Kidney (tissue), 22 donors: ENCODE measurements at places on chromosomes 12 and 14. TPM values are rescaled to one million over a fixed set of nuclear protein-coding genes. Genes with fewer than 3 reads are reported as not detected.
A peak's percentile ranks its signal among the peaks of the same experiment; 100 is the strongest.

GRCh38 chr14:73753124-73753886 is 39.1 kb upstream of the PNMA1 start:
- H3K36me3 ChIP-seq, result no peaks in the 10 kb centered on the region
- peaks cover 13% of the 10 kb centered on the region for H3K4me1 ChIP-seq
- H3K4me3 ChIP-seq, result peak overlapping the region; percentile 2
- H3K27ac ChIP-seq, result peak overlapping the region; percentile 63
- DNase-seq, result peak; percentile 85

DNA sequence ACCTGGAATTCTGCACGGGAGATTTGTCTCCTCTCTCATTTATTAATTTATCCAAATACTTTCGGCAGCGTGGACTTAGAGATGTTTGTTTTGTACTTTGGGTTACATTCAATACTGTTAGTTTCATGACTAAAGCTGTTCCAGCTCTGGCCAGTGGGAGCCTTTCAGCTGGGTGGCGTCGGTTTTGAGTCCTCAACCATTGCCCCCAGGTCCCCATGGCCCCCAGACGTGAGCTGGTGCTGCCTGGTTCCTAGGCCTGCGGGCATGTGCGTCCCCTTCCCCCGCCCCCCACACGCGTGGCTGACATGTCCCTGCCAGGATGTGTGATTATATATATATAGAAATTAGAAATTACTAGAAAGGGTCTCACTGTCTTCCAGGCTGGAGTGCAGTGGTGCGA is 48.2 kb downstream of the KIF26A start:
- no peaks in the 10 kb centered on the region for H3K36me3 ChIP-seq
- no peak overlapping the region for H3K4me3 ChIP-seq
- H3K27ac ChIP-seq, result no peak overlapping the region
- no peak for DNase-seq
- H3K4me1 ChIP-seq, result no peaks in the 10 kb centered on the region
- H3K27me3 ChIP-seq, result no peaks in the 10 kb centered on the region

DNA sequence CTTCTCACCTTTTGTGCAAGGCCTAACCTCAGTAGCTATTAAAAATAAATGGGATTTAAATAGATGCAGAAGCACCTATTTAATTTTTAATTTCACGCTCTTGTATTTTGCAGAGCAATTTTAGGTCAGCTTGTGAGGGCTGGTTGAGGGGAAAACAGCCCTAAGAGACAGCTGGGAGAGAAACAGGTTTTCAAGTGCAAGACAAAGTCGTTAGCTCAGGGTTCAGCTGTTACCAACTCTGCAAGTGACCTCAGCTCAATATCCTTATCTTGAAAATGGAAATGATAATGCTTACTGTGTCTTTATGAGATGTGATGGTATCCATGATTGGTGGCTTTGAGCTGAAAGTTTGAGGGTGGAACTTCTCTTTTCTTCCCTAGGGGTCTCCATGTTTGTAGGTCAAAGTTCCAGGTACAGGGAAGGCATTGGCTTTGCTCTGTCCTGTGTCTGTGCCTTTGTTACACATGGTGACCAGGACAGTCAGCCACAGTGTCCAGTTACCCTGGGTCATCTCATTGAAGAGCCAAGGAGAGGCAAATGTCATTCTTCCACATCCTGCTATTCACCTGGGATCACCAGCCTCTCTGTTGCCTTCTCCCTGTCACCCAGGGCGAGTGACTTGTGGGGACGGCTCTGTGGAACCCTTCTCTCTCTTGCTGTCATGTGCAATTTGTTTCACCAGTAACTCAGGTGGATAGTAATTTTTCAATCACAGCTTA is 100.3 kb downstream of the SAMD4A start:
- no peak for DNase-seq
- H3K27me3 ChIP-seq, result no peaks in the 10 kb centered on the region
- H3K27ac ChIP-seq, result no peak overlapping the region
- H3K4me1 ChIP-seq, result no peaks in the 10 kb centered on the region
- no peak overlapping the region for H3K4me3 ChIP-seq

Gene KRT6C
- not detected for total RNA-seq

DNA sequence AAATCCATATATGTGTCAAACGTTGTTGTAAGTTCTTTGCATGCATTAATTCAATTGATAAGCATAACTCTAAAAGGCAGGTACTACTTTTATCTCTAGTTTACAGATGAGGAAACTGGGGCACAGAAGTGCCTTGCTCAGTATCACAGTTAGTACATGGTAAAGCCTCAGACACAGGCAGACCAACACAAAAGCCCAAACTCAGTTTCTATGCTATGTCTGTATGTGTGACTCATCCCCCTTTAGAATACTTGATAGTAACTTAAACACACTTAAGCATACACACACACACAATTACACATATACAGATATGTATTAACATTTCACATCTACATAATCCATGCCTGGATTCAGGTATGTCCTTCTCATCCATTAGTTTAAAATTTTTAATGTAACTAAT is 88.0 kb downstream of the EPS8 start:
- peak overlapping the region; percentile 3 for H3K27ac ChIP-seq
- DNase-seq, result no peak
- peaks cover 5% of the 10 kb centered on the region for H3K4me1 ChIP-seq
- H3K36me3 ChIP-seq, result no peaks in the 10 kb centered on the region
- H3K4me3 ChIP-seq, result no peak overlapping the region

GRCh38 chr14:61238611-61239245 is 42.4 kb downstream of the TMEM30B start:
- DNase-seq, result no peak
- H3K4me3 ChIP-seq, result no peak overlapping the region
- no peaks in the 10 kb centered on the region for H3K36me3 ChIP-seq

DNA sequence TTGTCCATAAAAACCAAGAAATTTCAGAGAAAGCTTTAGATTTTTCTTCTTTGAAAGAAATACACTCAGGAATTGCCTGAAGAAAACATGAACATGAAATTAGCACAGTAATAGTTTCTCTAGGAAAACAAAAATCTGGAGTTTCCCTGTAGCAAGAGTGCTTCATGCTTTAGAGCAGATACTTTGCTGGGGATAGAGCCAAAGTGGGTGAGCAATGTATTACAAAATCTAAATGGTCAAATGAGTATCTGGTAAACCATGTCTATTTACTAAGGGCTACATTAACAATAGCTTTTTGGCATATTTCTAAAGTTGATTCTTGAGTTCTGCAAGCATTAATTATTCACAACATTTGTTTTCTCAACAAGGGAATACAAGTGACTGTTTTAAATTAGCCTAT is 26.2 kb downstream of the AVPR1A start:
- H3K4me1 ChIP-seq, result no peaks in the 10 kb centered on the region
- no peak for DNase-seq
- no peak overlapping the region for H3K27ac ChIP-seq
- no peak overlapping the region for H3K4me3 ChIP-seq
- H3K36me3 ChIP-seq, result no peaks in the 10 kb centered on the region

DNA sequence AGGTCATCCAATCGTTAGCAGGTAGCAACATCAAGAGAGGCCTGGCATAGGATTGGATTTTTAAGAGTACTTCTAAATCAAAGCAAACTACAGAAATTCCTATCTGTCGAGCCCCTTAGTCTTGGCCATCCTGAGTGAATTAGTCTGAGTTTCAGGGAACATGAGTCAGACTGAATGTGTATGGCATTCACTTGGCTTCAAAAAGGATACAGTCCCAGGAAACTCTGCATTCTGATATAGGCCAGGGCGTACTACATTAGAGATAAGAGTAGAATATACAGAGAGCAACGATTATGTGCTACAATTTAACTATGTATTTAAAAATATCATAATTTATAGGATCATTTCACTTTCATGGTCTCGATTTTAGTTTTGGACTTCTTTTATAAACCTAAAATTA is 242.2 kb downstream of the SOX5 start:
- no peak for DNase-seq
- no peak overlapping the region for H3K4me3 ChIP-seq
- no peak overlapping the region for H3K27ac ChIP-seq
- H3K36me3 ChIP-seq, result no peaks in the 10 kb centered on the region
- no peaks in the 10 kb centered on the region for H3K27me3 ChIP-seq

DNA sequence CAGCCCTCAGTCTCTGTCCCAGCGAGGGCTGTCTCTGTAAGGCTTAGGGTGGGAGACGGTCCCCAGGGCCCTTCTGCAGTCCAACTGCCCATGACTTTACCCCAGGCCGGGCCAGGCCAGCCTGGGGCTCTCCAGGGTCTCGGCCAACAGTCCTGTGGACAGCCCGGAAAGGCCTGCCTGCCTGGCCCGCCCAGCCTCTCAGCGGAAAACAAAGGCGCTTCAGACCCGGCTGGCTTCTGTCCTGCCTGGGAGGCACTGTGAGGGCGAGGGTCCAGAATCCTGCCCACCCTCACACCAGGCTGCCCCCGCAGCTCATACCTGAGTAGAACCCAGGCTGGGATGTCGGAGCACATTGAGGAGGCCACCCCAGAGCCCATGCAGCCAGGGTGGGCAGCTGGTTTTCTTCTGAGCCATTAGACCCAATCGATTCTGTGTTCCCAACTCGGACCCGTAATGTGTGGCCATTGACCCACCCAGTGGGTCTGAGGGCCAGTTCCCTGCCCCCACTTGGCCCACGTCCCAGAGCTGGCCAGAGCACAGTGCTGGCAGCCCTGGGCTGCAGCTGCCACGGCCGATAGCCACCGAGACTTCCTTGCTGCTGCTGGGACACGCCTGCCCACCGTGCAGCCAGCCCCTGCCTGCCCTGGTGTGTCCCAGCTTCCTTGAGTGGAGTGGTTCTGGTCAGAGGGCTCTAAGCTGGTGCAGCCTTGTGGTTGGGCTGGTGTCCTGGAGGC is 1.6 kb downstream of the CRIP2 start:
- DNase-seq, result peak; percentile 70
- peak overlapping the region; percentile 71 for H3K4me3 ChIP-seq
- no peaks in the 10 kb centered on the region for H3K27me3 ChIP-seq
- peak overlapping the region; percentile 97 for H3K27ac ChIP-seq
- no peaks in the 10 kb centered on the region for H3K4me1 ChIP-seq

- H3K4me1 ChIP-seq, result no peaks in the 10 kb centered on the region
- no peaks in the 10 kb centered on the region for H3K27me3 ChIP-seq
- H3K36me3 ChIP-seq, result no peaks in the 10 kb centered on the region
Measured at GRCh38 chr12:62948123-62948522, 13.2 kb upstream of the PPM1H start.

Gene SOAT2
- 0.19 TPM for total RNA-seq

- H3K27ac ChIP-seq, result no peak overlapping the region
- H3K27me3 ChIP-seq, result no peaks in the 10 kb centered on the region
- no peak for DNase-seq
- H3K4me3 ChIP-seq, result no peak overlapping the region
- no peaks in the 10 kb centered on the region for H3K4me1 ChIP-seq
Measured at GRCh38 chr14:99169776-99170356, 102.1 kb downstream of the BCL11B start.

DNA sequence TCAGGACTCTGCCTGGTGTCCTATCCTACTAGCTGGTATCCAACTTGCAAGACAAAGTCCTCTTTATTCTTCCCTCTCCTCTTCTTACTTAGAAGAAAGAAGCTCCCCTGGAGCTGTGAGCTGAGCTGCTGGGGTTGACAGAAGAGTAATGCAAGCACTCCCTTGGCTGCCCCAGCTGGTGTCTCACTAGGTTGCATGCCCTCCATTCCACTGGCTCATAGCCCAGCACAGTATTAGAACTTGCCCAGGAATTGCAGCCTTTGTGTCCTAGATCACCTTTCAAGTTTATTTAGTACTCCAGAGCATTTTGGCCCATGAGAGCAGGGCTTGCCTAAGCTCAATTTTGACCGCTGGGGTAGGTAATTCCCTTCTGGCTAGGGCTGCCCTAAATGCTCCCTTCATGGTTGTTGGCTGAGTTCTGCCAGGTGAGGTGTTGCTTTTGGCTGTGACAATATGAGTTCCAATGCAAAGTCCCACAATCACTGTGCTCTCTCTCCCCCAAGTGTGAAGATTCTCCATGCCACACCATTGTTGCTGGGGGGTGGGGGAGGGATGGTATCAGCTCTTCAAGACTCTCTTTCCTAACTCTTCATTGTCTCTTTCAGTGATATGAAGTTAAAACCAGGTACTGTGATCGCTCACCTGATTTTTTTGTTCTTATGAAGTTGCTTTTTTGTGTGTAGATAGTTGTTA is 317.4 kb upstream of the DDHD1 start:
- no peaks in the 10 kb centered on the region for H3K36me3 ChIP-seq
- DNase-seq, result no peak
- H3K4me3 ChIP-seq, result no peak overlapping the region
- H3K27me3 ChIP-seq, result no peaks in the 10 kb centered on the region
- H3K4me1 ChIP-seq, result no peaks in the 10 kb centered on the region

Gene VDR
- 14.8 TPM for total RNA-seq

GRCh38 chr12:24071842-24072241 is 122.4 kb upstream of the SOX5 start:
- H3K36me3 ChIP-seq, result no peaks in the 10 kb centered on the region
- DNase-seq, result no peak
- H3K4me1 ChIP-seq, result no peaks in the 10 kb centered on the region
- H3K27ac ChIP-seq, result no peak overlapping the region

Gene CCDC175
- total RNA-seq, result not detected

GRCh38 chr12:12097891-12098690 is 27.4 kb downstream of the BCL2L14 start:
- H3K27ac ChIP-seq, result no peak overlapping the region
- no peaks in the 10 kb centered on the region for H3K4me1 ChIP-seq
- no peak overlapping the region for H3K4me3 ChIP-seq
- H3K27me3 ChIP-seq, result no peaks in the 10 kb centered on the region

DNA sequence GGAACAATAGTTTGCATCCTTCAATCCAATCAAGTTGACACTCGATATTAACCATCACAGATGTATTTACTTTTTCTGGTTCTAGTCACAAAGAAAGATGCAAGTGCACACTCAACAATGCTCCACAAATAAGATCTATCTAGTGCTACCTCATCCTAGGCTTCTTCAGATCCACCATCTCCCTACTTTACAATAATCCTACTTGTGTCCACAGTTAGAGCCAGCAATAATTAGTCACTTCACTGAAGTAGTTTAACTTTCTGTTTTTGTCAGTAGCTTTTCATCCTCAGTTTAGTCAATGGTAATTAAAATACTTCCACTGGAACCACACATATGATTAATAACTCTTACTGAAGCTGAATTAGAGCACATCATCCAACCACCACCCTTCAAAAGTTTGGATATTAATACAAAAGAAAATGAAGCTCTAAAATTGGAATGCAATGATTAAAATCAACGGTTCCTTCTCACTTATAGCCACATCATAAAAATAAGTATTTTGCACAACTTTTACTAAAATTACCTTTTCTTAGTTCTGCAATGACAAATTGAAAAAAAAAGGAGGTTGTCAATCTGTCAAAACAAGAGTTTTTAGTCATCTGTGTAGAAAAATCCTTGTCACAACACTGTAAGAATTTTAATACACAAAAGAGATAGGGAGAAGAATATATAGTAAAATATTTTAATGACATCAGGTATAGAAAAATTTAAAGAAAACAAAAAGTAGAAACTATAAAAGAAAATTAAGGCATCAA is 28.2 kb upstream of the SNRPF start:
- H3K36me3 ChIP-seq, result no peaks in the 10 kb centered on the region
- no peaks in the 10 kb centered on the region for H3K27me3 ChIP-seq
- H3K27ac ChIP-seq, result no peak overlapping the region
- DNase-seq, result no peak
- H3K4me3 ChIP-seq, result no peak overlapping the region

- no peak overlapping the region for H3K27ac ChIP-seq
- H3K36me3 ChIP-seq, result peaks cover 3% of the 10 kb centered on the region
- H3K27me3 ChIP-seq, result no peaks in the 10 kb centered on the region
- H3K4me3 ChIP-seq, result no peak overlapping the region
Measured at GRCh38 chr14:99516156-99516870, 35.1 kb downstream of the CCNK start.

GRCh38 chr12:78756936-78757335 is 107.6 kb upstream of the SYT1 start:
- H3K4me1 ChIP-seq, result no peaks in the 10 kb centered on the region
- H3K27ac ChIP-seq, result no peak overlapping the region
- no peak overlapping the region for H3K4me3 ChIP-seq
